ENCODE measurements at places on chromosomes 2 and 18.

GRCh38 chr2:224022486-224022885 is 16.6 kb downstream of the SERPINE2 start:
- DNase-seq, result no peak

DNA sequence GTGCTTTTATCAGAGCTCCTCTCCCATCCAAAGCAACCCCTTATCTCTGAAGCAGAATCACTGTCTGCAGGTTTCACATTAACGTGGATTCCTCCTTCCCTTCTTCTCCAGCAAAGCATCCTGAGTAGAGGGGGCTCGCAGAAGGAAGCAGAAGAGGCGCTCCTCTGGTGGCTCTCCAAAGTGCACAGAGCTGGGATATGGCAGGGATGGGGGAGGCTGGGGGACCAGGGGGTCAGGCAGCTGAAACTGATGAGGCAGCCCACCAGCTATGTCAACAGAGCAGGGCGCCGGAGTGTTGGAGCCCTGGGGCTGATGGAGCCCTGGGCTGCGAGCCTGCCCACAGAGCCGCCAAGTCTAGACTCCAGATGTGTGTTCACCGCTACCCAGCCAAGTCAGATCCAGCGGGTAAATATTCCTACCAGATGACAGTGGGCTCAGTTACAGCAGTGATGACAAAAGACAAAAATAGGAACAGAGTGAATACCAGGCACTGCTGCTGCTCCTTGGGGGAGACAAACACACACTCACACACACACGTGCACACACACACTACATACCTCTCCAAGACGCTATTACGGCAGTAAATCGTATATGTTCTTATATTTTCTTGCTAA is 678.3 kb upstream of the ID2 start:
- no peak for DNase-seq

GRCh38 chr2:88671786-88672427 is 19.6 kb upstream of the RPIA start:
- peak; percentile 22 for DNase-seq

GRCh38 chr2:199025146-199025545 is 432.6 kb downstream of the SATB2 start:
- no peak for DNase-seq

GRCh38 chr2:217357886-217358620 is 498.2 kb upstream of the TNP1 start:
- DNase-seq, result no peak

- DNase-seq, result no peak
These were observed 27.7 kb upstream of the CPS1 start for GRCh38 chr2:210528716-210529115.

DNA sequence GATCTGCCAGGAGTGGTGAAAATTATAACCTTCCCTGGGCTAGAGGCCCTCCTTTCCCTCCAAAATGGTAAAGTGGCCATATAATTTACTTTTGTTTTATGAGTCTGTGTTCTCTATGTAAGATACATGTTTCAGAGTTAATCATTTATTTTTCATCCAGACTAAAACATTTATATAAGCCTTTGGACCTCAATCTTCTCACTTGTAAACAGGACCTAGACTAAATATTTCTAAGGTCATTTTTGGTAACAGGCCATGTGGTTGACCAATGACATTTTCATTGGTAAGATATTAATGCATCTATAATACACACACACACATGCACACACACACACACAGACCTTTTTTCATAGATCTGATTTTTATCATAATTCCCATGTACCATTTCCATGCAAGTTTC is 79.7 kb upstream of the KCTD1 start:
- DNase-seq, result no peak

DNA sequence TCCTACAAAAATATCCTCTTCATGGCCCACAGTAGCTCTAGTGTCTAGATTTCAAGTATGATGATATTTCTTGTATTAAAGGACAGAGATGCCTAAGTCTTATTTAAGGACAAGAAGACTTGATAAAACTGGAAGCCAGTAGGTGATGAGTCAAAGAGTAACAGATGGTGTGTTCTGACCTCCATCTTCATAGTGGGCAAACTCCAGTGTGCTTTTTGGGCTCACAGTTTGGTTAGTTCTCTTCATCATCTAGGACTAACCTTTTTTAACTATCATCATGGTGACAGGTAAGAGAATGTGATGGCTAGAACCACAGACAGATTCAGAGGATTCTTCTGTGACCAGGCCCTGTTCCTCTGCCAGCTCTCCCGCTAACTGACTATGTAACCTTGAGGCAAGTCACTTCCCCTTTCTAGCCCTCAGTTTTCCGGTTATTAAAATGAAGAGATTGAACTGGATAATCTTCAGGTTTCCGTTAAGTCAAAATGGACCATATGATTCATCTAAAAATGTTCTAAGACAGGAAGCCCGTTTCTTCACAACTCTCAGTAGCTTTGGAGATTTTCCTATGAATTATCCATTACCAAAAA is 140.3 kb upstream of the RASGRP3 start:
- no peak for DNase-seq

DNA sequence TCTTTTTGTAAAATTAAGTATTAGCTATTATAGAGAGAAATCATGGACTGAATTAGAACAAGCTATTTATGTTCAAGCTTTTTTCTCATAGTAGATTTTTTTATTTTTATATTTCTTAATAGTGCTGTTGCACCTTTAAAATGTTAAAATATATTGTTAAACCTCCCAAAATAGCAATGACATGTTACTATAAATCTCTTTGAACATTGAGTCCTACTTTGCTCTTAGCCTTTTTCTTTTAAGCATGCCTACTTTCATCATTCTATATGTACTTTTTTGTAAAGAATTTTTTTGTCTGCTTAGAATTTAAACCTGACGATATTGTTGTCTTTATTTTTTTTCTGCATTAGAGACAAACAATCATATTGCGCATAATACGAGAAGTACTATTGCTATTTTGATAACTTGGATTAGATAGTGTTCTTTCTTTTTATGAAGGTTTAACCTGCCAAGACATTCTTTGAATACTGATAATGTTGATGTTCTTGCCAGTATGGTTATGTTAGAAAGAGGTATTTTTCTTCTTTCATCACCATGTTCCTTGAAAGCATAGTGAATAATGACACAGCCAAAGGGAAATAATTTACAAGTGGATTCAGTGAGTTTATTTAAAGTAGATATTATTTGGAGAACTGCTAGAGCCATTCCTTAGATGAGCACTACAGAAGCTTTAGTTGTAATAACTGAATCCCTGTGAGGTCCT is 40.6 kb downstream of the PMS1 start:
- no peak for DNase-seq

DNA sequence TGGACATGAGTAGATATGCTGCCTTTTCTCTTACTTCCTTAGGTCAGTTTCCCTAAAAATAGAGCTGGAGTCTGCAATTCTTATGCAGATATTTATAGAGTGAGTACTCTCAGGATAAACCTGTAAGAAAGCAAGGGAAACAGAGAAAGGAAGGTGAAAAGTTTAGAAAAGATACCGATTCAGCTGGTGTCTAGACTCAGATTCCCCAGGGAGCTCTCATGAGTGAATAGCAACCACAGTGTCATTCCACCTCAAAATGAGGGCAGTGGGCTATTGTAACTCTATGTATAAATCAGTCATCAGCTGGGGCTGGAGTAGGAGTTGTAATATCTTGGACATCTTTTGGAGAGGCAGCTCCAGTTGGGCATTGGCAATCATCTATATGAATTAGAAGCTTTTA is 1485.1 kb upstream of the TMEFF2 start:
- no peak for DNase-seq

DNA sequence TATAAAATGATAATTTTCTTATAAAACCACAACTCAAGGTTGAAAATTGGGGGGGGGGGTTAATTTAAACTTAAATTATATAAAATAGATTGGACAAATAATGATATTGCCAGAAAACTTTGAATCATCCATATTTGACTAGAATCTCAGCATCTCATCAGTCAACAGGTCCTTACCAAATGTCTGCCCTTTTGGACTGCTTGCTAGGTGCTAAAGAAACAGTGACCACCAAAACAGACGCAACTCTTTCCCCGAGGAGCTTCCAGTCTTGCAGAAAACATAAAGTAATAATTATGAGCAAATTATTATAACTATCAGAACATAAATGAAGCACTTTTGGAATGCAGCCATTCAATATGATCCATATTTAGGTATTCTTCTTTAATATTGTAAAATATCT is 8.6 kb upstream of the COL3A1 start:
- no peak for DNase-seq

- no peak for DNase-seq
These were observed 15.8 kb downstream of the TMEM200C start for GRCh38 chr18:5879479-5879882.

GRCh38 chr2:195696012-195696411 is 39.0 kb downstream of the SLC39A10 start:
- no peak for DNase-seq

DNA sequence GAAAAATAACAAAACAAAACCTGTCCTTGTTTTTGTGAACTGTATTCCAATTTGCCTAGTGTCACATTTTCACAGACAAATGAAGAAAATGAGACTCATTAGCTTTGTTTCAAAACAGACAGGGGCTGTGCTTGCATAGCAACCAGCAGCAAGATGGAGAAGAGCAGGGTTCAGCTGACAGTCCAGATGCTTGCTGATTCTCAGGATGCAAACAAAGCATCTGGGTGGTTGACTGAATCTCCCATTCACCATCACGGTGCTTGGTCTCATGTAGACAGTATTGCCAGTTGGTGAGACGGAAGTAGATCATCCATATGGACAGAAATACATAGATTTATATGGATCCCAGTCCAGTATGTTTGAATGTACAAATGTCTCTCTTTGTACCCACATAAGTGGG is 326.8 kb downstream of the CCDC85A start:
- no peak for DNase-seq

DNA sequence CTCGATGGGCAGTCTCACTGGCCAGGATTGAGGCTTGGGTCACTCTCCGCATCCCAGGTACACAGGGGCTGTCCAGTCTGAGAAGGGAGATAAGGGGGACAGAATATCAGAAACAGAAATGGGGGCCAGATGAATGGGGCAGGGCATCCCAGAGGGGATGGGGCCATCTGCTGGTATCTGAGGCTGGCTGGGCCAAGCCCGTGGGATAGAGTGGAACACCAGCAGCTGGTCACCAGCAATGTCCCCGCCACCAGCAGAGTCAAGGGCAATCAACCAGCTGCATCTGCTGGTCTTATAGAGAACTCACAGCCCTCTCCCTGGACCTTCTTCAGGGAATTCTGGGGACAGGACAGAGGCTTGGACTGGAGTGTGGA is 128.8 kb upstream of the HAAO start:
- no peak for DNase-seq

GRCh38 chr2:136124805-136125204 is 6.9 kb upstream of the CXCR4 start:
- DNase-seq, result no peak

DNA sequence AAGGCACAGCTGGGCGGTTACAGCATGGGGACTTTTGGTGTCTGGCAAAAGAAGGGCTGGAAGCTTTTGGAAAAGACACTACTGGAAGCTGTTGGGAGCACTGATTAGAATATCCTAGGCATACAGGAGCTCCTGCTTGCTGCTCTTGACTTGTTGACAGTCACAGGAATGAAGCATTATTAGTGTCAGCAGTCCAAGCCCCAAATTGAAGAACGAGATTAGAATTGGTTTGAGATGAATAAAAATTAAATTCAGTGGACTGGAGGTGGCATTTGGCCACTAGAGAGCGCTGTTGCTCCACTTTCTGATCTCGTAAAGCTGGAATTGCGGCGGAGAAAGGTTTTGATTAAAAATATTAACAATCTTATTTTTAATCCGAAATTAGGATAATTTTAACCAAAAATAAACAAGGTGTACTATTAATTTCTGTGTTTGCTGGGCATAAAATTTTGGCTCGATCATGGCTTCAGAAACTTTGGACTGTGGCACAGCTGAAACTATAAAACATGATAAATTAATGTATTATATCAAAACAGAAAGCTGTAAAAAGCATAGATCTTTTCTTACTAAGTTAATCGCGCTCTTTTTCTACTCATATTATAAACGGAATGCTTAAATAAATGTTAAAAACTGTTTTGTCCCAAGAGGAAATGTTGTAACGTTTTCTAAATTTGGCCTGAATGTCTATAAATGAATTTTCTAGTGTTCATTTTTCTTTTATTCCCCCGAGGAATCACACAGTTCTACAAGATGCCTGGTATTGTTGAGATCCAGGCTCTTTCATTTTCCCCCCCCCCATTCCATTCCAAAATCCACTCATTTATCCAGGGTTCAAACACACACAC is 2.4 kb upstream of the HOXD8 start:
- DNase-seq, result no peak

- no peak for DNase-seq
These were observed 44.6 kb downstream of the HK2 start for GRCh38 chr2:74878551-74878950.

DNA sequence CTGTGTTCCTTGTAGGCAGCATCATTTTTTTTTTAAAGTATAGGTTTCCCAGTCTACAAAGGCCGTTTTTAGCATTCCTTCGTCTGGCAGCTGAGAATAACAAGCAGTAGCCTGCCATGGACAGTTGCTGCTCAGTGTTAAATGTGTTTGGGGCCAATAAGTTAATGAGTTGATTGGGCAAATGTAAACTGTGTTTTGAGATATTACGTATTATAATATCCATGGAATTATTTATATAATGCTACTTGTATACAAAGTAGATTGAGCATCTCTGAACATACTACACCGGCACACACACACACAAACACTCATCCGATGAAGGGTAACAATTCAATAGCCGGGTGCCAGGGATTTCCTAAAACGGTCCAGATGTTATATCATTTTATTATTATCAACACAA is 97.2 kb downstream of the IRS1 start:
- no peak for DNase-seq

GRCh38 chr18:79942211-79942610 is 9.2 kb downstream of the SLC66A2 start:
- no peak for DNase-seq

- DNase-seq, result no peak
These were observed 127.1 kb downstream of the GREB1L start for GRCh38 chr18:21369146-21369545.

GRCh38 chr18:74273394-74273793 is 18.4 kb downstream of the CYB5A start:
- DNase-seq, result no peak

DNA sequence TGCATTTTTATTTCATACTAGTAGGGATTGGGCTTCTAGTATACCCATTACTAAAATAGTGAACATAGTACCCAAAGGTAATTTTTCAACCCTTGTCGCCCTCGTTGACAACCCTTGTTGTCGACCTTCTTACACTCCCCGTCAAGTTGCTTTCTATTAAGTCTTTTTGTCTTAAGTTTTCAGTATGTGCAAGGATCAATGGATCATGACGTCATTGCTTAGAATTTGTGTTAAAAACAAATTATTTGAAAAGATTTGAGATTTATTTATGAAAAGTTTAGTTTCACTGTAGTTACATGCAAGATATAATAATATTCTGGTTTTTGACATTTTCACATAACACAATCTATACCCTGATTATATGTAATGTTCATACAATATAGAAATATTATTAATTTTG is 110.4 kb downstream of the CBLN2 start:
- DNase-seq, result no peak
